AG04450 (cell line): ENCODE measurements at places on chromosomes 7 and 10.

GRCh38 chr10:61822781-61823230 lies 78.7 kb upstream of the ARID5B start:
- DNase-seq: no peak

- DNase-seq: no peak
Observed at GRCh38 chr7:22712999-22713398, 14.0 kb upstream of the IL6 start.

- DNase-seq: no peak
Observed at GRCh38 chr7:30994206-30995100, 30.7 kb downstream of the GHRHR start.

- DNase-seq: no peak
Observed at GRCh38 chr7:45055594-45056219, 33.1 kb downstream of the NACAD start.

DNA sequence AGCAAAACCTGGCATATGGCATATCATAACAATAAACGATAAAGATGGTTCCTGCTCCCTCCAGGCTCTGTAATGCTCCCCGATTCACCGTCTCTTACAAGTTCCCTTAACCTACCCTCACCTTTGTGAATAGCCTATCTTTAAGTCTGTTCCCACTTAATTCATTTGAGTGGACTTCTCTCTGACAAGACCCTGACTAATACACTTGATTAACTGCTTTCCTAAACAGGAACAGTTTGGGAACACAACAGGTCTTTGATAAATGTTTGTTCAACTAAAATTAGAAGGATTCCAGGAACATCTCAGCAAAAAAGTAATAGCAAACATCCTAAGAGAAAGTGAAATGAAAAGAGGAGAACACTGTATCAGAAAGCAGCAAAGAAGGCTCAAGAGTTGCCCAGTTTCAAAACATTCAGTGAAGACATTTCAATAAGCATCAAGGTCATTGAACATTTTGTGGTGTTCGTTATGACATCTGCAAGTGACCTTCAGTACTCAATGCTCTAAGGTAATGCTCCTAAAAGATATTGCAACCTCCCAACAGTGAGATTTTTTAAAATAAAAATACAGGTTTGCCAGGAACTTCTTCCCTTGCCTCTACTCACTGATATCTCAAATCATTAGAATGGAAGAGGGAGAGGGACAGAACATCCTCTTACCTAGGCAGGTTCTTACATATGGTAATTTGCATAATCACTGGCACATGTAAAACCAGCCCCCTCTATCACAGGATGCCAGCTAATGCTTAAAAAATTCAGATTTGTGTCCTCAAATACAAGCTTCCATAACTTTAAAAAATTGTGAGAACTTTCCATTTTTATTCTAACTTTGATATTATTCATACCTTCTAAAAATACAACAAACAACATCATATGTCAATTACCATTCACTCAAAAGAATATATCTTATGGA lies 11.4 kb upstream of the ARHGAP12 start:
- DNase-seq: no peak

DNA sequence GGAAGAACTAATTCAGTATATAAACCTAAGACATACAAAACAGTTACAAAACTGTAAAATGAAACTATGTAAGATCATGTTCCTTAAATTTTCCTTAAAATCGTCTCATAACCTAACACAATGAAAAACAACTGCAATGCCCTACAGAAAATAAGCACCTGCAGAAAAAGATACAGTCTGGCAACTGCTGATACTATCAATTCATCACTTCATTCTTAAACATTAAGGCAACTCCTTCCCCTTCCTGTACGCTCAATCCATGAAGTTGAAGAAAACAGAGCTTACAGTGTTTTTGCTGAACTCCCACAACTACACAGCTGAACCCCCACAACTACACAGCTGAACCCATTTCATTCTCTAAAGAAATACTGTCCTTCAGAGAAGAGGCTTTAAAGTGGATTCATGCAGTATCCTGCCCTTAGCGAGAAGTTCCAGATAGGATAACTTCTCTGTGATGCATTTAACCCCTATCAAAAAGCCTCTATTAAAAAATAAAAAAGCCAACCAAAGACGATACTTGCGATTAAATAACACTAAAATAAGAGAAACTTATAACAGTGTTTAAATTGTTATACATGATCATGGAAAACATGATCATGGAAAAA lies 50.0 kb downstream of the JMJD1C start:
- DNase-seq: no peak

DNA sequence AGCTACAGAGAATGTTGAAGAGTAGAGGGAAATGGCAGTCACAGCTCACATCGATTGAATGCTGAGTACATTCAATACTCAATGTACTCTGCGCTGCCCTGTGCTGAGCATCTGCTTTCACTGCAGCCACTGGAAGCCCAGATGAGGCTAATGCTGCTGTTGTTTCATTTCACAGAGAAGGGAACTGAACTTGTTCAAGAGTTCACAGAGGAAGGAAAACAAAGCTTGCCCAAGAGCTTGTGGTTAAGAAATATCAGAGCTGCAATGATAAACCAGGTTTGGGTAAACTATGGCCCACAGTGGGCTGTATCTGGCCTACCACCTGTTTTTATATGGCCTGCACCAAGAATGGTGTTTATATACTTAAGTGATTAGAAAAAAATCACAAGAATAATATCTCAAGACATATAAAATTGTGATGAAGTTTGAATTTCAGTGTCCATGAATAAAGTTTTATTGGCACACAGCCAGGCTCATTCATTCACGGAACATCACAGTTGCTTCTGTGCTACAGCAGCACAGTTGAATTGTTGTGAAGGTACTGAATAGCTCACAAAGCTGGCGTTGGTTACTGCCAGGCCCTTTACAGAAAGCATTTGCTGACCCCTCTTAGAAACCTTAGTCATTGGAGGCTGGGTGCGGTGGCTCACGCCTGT lies 64.1 kb downstream of the CFAP58 start:
- no peak for DNase-seq

DNA sequence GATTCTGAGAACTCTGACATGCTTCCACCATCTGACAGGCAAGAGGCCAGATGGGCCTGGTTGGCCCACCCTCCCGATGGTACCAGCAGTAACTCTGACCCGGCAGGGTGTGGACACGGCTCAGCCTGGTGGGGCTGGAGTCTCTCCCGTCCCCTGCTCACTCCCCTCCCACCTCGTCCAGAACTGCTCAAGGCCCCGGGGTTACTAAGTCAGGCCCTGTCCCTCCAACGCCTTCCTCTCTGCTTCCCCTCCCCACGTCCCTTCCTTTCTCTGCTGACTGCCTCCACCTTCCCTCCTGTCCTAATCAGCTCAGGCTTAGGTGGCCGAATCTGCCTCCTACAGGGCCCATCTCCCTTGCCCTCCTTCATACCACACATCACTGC lies 12.5 kb downstream of the CALML5 start:
- DNase-seq: no peak

- no peak for DNase-seq
Observed at GRCh38 chr7:42456756-42457276, 219.8 kb upstream of the GLI3 start.

- no peak for DNase-seq
Observed at GRCh38 chr10:11165591-11166543, 148.2 kb downstream of the CELF2 start.

DNA sequence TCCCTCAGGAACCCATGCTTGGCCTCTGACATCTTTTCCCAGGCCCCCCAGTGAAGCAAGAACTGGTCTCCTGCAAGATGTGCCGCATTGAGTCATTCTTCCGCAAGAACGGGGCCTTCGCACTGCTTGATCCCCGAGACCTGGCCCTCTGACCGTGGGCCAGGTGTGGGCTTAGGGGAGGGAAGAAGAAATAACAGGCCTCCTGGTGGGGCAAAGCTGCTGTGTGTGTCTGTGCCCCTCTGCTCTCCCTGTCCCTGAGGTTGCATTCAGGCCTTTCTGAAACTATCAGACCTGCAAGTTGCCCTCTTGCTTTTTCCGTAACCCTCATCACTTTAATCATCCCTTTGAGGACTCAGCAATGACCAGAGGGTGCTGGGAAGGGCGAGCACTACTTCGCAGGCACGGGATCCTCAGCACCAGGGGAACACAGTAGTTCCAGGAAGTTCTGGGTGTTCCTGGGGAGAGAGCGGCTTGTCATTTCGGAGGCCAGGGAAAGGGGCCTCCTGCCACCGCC lies 6.0 kb downstream of the ATP6V1F start:
- no peak for DNase-seq
